Nasal cavity respiratory epithelium epithelial cell of viscerocranial mucosa (primary cell): ENCODE measurements at places on chromosomes 7 and 10. TPM values are rescaled to one million over a fixed set of nuclear protein-coding genes. Genes with fewer than 3 reads are reported as not detected.

The PILRA gene
- total RNA-seq: under 0.01 and 0.14 TPM in 2 replicates

The SYT15 gene
- under 0.01 and 0.14 TPM in 2 replicates for total RNA-seq

The TAS2R4 gene
- total RNA-seq: 1.0 and 6.4 TPM in 2 replicates

The MMRN2 gene
- total RNA-seq: 0.21 and 8.9 TPM in 2 replicates

The MBLAC1 gene
- total RNA-seq: 1.00 and 1.0 TPM in 2 replicates

The AQP1 gene
- total RNA-seq: 0.14 TPM in 1 of 2 replicates, not detected in the other

The RPP38 gene
- 22.9 and 25.2 TPM in 2 replicates for total RNA-seq

The PLXDC2 gene
- 5.5 and 32.0 TPM in 2 replicates for total RNA-seq

The WBP1L gene
- total RNA-seq: 26.3 and 44.1 TPM in 2 replicates

The CUTC gene
- total RNA-seq: 14.5 and 20.2 TPM in 2 replicates

The RBM20 gene
- under 0.01 and 0.57 TPM in 2 replicates for total RNA-seq

The ARHGEF5 gene
- 16.4 and 24.9 TPM in 2 replicates for total RNA-seq

The PRSS1 gene
- not detected in 2 replicates for total RNA-seq

The TRIM73 gene
- total RNA-seq: 0.68 and 2.1 TPM in 2 replicates

The ADIRF gene
- 1.00 and 63.6 TPM in 2 replicates for total RNA-seq

The GTF2I gene
- 46.5 and 130 TPM in 2 replicates for total RNA-seq

The CTTNBP2 gene
- total RNA-seq: 0.34 and 1.2 TPM in 2 replicates

The RGR gene
- not detected in 2 replicates for total RNA-seq

The WDR86 gene
- total RNA-seq: 7.3 TPM in 1 of 2 replicates, not detected in the other

The TAS2R41 gene
- total RNA-seq: 0.07 TPM in 1 of 2 replicates, not detected in the other

The PAPOLB gene
- total RNA-seq: under 0.01 TPM in 1 of 2 replicates, not detected in the other

The ZNF25 gene
- total RNA-seq: 9.7 and 10.9 TPM in 2 replicates

The PTN gene
- total RNA-seq: under 0.01 and 0.07 TPM in 2 replicates

The NUTM2D gene
- 2.1 and 7.5 TPM in 2 replicates for total RNA-seq

The FAM13C gene
- total RNA-seq: 1.00 TPM in 1 of 2 replicates, not detected in the other

The CNPY1 gene
- not detected in 2 replicates for total RNA-seq

The SPAM1 gene
- total RNA-seq: not detected in 2 replicates

The FGL2 gene
- total RNA-seq: 0.34 TPM in 1 of 2 replicates, not detected in the other

The SLC16A12 gene
- under 0.01 and 0.14 TPM in 2 replicates for total RNA-seq

The SLC35G1 gene
- total RNA-seq: 3.1 and 4.3 TPM in 2 replicates

The VPS37D gene
- total RNA-seq: 1.0 and 1.3 TPM in 2 replicates

The RPS24 gene
- total RNA-seq: 2,680 and 3,183 TPM in 2 replicates

The GNAT3 gene
- total RNA-seq: not detected in 2 replicates

The PRRT4 gene
- 0.21 and 0.68 TPM in 2 replicates for total RNA-seq

The ZMIZ1 gene
- total RNA-seq: 6.8 and 20.4 TPM in 2 replicates

The AGR2 gene
- total RNA-seq: 11.5 and 139 TPM in 2 replicates

The ARHGAP12 gene
- total RNA-seq: 28.0 and 33.6 TPM in 2 replicates

The GPR15LG gene
- under 0.01 and 1.2 TPM in 2 replicates for total RNA-seq

The NANOS1 gene
- total RNA-seq: 0.68 and 2.1 TPM in 2 replicates

The LIPK gene
- total RNA-seq: 0.21 and 0.68 TPM in 2 replicates

The HABP2 gene
- 0.07 TPM in 1 of 2 replicates, not detected in the other for total RNA-seq

The FZD1 gene
- total RNA-seq: 2.4 and 7.2 TPM in 2 replicates

The GPER1 gene
- under 0.01 and 0.21 TPM in 2 replicates for total RNA-seq

The PRR15 gene
- total RNA-seq: 0.85 and 4.4 TPM in 2 replicates

The CLCN1 gene
- 0.64 TPM in 1 of 2 replicates, not detected in the other for total RNA-seq

The CC2D2B gene
- 0.14 TPM in 1 of 2 replicates, not detected in the other for total RNA-seq
